Caudate nucleus (tissue), 63 donors: ENCODE measurements at places on chromosomes 2 and 18.

GRCh38 chr2:5562426-5562825 is 129.8 kb upstream of the SOX11 start:
- no peak for DNase-seq

DNA sequence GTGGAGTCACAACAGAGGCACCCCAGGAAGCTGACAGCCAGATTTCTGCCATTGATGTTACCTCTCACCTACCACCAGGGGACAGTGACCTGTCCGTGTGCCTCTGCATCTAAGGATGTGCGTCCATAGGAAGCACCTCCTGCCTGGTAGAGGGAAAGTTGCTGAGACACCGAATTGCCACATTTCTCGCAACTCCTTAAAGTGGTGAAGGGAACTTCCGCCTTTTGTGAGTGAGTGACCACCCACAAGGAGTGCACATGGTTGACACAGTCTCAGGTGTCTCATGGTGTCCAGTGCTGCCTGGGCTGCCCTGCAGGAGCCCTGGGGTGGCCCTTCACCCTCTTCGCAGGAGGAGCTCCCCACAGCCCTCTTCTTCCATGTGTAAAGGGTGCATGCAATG is 201.8 kb downstream of the GBX2 start:
- DNase-seq, result no peak

GRCh38 chr2:109662889-109663288 is 48.7 kb downstream of the SOWAHC start:
- DNase-seq, result no peak

DNA sequence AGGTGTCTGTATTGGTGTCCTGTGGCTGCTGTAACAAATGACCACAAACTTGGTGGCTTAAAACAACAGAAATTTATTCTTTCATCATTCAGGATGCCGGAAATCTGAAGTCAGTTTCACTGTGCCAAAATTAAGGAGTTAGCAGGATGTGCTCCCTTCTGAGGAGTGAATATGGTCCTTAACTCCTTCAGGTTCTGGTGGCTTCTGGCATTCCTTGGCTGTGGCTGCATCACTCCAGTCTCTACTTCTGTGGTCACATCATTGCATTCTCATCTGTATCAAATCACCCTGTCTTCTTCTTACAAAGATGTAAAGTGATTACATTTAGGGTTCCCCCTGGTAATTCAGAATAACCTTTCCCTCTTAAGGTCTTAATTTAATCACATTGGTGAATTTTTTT is 12.6 kb downstream of the GPD2 start:
- DNase-seq, result no peak

- no peak for DNase-seq
Measured at GRCh38 chr2:127197475-127198385, 22.4 kb downstream of the CYP27C1 start.

DNA sequence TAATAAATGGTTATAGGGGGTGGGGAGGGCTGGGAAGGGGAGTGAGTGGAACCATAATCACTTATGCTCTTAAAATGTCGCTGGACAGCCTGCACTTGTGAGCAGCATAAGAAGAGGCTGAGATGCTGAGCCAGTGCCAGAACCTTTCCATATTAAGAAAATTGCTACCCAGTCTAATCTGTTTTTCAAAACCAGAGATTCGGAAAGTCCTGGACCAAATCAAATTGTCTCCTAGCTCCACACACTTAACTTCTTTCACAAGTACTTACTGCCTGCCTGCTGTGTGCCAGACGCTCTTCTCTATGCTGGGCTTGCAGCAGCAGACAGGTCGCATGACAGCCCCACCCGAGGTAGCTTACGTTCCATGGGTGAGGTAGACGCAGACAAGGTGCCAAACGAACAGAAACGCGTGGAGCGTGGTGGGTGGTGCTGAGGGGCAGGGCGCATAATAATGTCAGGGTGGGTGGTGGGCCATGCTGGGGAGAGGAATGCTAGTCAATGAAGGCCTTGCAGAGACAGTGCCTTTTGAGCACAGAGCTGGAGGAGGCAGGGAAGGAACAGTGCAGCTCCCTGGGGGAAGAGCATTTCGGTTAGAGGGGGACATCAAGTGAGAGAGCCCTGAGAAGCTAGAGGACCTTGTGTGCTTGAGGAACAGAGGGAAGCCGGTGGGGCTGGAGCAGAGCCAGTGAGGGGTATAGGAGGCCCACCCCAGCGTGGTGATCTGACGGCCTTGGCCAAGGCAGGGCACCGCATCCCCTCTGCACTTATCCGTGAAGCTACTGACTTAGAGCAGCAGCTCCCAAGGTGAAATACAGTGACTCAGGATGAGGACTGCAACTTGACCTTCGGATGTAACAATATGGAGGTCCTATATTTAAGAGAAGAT is 123.5 kb upstream of the DAPL1 start:
- no peak for DNase-seq

DNA sequence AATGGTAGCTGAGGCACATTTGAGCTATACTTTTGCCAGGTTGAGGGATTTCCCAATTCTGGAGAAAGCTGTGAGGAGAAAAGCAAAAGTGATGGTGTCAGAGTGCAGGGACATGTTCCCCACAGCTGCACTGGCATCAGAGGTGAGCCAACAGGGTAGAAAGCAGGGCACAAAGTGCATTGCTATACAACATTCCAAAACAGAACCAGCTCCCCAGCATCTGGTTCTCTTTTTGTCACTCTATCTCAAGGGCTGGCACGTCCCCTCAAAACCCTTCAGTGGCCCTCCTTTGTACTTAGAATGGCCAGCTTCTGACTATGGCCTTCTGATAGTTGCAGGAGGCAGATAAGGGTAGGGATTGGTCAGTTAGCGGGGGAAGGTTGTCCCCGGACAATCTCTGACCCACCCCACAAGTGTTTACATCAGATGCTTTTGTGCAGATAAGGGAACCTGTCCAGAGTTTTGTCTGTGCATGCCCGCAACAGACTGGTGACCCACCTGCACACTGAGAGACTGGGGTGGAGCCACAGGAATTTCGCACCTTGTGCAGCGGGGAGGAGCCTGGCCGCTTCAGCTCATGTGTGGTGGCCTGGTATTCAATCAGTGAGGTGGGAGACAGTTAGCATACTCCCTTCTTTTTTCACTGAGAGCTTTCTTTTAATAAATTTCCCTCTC is 31.0 kb upstream of the TMEM17 start:
- no peak for DNase-seq

DNA sequence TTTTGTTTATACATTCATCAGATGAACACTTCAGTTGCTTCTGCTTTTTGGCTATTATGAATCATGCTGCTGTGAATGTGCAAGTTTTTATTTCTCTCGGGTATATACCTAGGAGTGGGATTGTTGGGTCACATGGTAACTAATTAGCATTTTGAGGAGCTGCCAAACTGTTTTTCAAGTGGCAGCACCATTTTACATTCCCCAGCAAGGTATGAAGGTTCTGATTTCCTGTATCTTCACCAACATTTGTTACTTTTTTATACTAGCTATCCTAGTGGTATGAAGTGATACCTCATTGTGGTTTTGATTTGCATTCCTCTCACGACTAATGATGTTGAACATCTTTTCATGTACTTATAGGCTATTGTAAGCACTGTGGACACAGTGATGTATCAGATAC is 53.9 kb downstream of the DYNC1I2 start:
- DNase-seq, result no peak

GRCh38 chr18:52394602-52395001 is 54.6 kb downstream of the DCC start:
- DNase-seq, result no peak

DNA sequence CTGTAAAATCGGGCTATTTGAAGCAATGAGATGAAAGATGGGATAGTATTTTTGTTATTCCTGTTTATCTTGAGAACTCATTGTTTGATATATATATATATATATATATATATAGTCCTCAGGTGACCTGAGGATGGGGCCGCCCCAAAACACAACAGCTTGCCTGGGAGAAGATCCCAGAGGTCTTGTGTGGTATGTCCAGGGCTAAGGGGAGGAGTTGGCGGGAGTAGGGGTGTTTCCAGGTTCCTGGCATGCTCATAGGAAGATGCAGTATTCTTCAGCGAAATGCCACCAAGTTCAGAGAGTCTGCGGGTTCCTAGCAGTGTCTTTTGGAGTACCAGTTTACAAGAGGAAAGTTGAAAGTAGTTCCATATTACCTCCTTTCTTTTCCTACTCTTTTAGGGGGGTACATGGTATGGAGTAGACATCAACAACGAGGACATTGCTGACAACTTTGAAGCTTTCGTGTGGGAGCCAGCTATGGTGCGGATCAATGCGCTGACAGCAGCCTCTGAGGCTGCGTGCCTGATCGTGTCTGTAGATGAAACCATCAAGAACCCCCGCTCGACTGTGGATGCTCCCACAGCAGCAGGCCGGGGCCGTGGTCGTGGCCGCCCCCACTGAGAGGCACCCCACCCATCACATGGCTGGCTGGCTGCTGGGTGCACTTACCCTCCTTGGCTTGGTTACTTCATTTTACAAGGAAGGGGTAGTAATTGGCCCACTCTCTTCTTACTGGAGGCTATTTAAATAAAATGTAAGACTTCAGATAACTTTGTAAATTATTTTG is 18.3 kb downstream of the CCT7 start:
- DNase-seq, result no peak

DNA sequence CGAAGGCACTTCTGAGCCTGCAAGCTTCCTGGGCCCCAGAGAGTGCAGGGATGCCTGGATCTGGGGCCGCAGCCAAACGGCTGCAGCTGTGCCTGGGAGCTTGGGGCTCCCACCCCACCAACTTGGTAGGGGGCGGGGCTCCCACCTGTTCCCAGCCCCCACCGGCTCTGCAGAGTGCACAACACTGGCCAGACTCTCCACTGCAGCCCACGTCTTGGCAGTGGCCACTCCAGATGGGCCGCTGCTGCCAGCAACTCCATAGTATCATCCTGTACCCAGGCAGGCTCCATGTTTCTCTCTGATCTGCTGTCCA is 9.9 kb downstream of the DYSF start:
- no peak for DNase-seq

DNA sequence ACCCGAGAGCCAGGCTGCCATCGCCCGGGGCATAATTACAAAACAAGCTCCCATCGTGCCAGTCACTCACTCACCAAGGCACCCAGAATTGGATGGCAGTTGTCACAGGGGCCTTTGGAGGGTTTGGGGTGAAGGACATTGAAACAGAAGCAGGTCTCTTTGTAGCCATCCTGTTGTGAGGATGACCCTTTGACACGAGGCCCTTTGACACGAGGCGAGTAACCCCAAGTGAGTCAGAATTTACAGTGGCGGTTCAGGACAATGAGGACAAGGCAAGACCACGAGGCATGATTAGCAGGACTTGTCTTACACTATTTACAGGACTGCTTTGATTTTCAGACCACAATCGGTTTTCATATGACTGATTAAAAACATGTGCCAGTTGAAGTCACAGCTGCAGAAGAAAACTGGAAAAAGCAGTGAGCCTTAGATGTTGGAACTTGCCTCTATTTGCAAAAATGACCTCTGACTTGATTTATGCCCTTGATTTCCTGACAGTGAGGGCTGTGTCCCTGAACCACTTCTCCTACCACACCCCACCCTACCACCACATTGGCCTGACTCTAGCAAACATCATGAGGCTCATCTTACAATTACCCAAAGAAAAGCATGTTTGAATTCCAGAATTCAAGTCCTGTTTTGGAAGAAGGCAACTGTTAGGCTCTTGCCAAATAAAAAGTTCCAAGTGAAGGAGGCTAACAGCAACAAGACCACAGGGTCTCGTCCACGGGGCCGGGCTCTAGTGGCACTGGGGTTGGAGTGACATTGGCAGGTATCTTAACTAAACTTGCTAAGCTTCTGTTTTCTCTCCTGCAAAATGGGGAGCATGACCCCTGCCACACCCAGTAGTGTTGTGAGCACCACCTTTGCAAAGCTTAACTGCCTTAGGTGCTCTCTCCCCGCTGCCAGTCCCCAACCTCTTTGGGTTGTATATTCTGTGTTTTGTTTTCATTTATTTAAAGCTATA is 64.4 kb upstream of the FOSL2 start:
- no peak for DNase-seq

DNA sequence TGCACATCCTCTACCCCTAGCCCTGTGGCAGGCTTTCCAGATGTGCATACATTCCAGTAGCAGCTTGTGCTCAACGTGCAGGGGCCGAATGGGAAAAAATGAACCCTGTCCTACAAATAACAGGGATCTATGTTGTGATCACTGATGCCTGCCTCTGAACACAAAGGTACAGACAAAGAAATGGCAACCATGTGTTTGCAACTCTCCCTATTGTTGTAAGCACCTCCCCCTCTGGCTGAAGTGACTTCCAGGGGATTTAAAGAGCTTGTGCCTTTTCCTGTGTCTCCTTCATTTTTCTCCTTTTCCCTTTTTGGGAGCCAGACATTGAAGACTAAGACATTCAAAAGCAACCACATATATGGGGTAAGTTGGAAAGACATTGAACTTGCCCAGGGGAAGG is 21.6 kb downstream of the ARHGAP25 start:
- DNase-seq, result no peak

DNA sequence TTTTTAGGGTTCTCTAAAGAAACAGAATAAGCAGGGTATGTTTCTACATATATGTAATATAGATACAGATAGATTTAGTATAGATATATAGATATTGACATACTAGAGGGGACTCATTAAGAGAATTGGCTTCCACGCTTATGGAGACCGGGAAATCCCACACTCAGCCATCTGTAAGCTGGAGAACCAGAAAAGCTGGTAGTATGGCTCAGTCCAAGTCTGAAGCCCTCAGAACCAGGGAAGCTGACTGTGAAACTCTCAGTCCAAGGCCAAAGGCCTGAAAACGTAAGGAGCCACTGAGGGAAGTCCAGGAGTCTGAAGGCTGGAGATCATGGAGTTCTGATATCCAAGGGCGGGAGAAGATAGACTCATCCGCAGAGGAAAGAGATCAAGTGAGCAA is 441.3 kb upstream of the CDH20 start:
- DNase-seq, result no peak

GRCh38 chr2:10385933-10386773 is 62.0 kb downstream of the ODC1 start:
- DNase-seq, result no peak

GRCh38 chr2:101140978-101141655 is 10.1 kb downstream of the TBC1D8 start:
- no peak for DNase-seq

GRCh38 chr2:191927991-191928390 is 81.1 kb upstream of the CAVIN2 start:
- no peak for DNase-seq

DNA sequence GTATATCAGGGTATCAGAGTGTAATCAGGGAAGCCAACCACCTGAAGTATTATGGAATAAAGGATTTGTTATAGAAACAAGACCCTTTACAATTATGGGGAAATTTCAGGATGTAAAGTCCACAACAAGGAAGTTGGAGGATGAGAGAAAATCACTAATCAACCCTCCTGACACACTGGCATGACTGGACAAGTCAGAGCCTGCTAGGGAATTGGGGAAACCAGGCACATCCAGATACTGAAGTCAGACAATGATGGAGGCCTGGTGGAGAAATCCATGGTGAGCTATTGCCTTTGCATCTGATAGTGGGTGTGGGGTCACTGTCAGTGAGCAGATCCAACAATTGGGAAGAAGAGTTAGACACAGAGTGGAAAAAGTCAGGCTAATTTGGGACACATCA is 158.8 kb upstream of the FBXO11 start:
- DNase-seq, result no peak
